C1 segment of cervical spinal cord (tissue), 14 donors: ENCODE measurements at places on chromosomes 13 and 19.

GRCh38 chr13:61988810-61989209 is 573.2 kb upstream of the PCDH20 start:
- no peak for DNase-seq

DNA sequence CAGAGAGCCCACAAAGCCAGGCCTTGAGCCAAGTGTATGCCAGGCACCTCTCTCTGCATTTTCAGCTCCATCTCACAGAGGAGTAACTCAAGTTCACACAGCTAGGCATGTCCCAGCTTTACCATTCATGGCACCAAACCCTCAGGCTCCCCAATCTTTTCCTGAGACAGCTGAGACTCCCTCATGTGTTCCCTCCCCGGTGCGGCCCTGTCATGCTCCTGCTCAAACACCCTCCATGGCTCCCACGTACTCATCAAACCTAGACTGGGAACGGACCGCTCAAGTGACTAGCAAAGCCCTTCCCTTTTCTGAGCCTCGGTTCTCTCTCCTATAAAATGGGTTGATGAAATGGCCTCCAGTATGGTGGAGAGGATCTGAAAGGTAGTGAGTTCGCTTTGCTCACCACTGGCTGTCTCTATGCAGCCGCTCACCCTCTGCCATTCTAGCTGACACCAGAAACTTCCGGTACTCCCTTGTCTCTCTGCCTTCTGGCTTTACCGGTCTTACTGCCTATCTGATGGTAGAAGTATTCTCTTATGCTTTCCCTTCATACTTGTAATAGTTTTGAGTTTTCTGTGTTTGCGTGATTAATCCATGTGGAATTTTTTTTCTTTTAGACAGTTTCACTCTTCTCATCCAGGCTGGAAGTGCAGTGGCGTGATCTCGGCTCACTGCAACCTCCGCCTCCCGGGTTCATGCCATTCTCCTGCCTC is 7.8 kb upstream of the SLC44A2 start:
- no peak for DNase-seq

- DNase-seq, result no peak
Observed at GRCh38 chr13:42946927-42947326, 45.1 kb downstream of the EPSTI1 start.

- DNase-seq, result no peak
Observed at GRCh38 chr19:49895566-49896297, 955 bp downstream of the IL4I1 start.

DNA sequence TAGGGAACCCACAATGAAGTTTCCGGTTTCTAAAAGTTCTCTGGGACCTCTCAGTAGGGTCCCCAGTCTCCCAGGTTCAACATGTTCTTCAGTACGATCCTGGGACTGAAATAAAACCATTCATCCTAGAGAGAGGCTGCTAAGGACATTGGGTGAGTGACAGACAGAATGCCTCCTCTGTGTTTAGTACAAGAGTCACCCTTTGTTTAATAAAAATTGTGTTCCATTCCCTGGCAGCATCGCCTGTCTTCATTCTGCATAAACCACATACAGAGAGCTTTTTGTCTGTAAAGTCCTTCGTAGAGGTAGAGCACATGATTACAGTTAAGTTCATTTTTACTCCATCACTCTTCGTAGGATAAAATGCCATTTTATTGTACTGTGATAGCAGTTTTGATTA is 95.3 kb upstream of the GPR12 start:
- DNase-seq, result no peak

DNA sequence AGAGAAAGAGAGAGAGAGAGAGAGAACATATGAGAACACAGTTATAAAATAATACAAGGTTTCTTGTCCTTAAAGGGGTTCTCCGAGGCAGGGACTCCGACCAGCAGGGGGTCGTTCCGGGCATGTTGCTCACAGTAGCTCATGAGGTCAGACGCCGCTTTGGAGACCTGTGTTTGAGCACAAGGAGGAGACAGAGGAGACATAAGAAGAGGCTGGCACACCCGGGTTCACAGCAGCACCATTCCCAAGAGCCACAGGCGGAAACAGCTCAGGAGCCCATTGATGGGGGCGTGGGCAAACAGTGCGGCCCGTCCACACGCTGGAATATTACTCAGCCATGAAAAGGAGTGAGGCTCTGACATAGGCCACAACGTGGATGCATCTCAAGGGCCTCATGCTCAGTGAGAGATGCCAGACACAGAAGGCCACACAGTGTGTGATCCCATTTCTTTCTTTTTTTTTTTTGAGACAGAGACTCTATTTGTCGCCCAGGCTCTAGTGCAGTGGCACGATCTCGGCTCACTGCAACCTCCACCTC is 39.1 kb downstream of the GADD45B start:
- no peak for DNase-seq

GRCh38 chr13:113406321-113407102 is 42.6 kb upstream of the GRTP1 start:
- DNase-seq, result no peak

DNA sequence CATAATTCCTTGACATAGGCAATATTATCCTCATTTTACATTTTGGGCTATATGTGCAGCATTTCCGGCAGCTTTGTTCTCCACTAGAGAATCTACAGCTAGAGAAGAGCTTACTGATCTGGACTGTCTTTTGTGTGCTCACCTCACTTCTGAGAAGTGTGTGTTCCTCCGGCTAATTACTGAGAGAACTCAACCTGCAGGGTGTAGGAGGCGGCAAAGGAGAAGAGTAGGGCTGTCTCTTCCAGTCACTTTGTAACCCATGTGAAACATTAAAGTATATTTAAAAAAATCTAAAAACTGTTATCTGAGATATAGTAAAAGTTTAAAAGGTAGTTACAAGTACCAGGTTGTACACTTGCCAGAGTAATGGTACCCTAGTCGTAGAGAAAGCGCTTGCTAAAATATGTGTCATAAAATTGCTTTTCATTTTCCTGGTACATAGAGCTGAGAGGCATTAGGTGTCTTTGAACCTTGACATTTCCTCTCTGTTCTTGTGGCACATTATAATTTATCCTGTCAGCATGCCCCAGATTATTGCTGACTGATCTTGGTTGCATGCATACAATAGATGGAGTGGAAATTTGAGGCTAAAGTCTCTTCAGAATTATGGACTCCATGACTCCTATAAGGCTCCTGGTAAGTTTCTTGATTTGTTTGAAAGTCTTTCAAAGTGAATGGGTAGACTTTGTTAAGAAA is 381.9 kb downstream of the LMO7 start:
- DNase-seq, result no peak

GRCh38 chr19:10339380-10339960 is at the start of gene ICAM3:
Gene ICAM3, minus strand, starts transcription at chr19:10339624. Its CDS starts 10 bp downstream, at chr19:10339614.
- no peak for DNase-seq

DNA sequence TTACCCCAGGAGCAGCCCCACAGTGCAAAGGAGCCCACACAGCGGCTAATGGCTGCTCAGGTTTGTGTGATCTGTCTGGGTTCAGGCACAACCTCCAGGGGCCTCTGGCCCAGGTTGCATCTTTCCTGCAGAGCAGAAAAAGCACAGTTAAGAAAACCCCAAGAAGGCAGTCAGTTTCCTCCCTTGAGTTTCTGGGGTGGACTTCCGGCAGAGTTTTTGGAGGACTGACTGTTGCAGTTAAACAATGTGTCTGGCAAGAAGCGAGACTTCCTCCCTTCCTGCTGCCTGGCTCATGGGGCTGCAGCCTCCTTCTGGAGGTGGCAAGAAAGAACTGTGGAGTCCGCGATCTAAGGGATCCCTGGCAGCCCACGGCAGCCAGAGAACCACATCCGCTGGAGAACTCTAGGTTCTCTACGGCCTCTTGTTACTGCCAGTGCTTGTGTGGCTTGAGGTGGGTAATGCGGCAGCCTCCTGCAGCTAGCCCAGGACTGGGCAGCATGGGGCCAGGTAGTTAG is 114.4 kb downstream of the ZDHHC20 start:
- no peak for DNase-seq

GRCh38 chr13:97136418-97136817 is 85.7 kb upstream of the MBNL2 start:
- DNase-seq, result no peak

- DNase-seq, result no peak
Observed at GRCh38 chr13:111852725-111853518, 214.0 kb upstream of the SOX1 start.

GRCh38 chr19:39951065-39951650 is 16.7 kb upstream of the FCGBP start:
- DNase-seq, result no peak
